ENCODE measurements at places on chromosomes 16 and 17.

- DNase-seq = no peak
Observed at GRCh38 chr16:4481963-4482362, 5.8 kb downstream of the HMOX2 start.

DNA sequence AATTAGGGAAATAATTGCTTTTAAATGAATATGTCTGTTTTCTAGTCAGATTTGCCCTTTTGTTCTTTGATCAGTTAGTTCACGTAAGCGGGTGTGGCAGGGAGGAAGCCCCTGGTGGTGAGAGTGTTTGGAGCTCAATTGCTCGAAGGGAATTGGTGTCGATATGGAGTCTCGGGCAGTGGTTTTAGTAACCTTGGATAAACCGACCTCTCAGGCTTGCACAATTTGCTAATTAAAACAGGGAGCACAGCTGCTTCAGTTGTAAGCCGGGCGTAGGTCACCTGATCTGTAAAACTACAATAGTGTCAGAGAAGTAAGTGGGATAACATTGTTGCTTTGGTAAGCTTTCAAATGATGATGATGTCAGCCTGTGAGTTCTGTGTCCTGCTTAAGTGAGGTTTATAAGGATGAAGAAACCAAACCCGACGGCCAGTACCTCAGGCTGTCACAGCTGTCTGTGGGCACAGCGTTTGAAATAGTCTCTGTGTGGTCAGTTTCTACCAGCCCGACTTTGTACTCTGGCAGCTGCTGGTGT, 2.9 kb downstream of the ZNF750 start:
- no peak for DNase-seq

GRCh38 chr16:10877472-10877946, 507 bp downstream of the CIITA start:
- no peak for DNase-seq

DNA sequence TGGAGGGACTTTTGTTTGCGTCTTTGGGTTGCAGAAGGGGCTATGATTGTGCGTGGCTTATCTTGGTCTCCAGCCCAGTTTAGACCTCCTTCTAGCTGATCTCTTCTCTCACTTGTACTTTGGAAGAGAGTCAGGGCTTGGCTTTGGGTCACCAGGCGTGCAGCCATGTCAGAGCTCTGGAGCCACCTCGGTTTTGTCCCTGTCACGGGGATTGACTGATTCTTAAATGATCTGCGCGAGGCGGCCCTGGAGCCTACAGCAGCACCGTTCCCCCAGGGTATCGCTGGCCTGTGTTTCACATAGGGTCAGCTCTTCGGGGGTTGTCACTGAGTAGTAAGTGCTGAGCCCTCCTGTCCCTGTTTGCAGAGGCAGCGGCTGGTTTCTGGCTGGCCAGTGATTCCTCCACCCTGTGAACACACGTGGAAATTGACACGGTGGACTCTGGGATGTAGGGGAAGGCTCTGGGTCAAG, 209.8 kb upstream of the CHMP6 start:
- DNase-seq = no peak

DNA sequence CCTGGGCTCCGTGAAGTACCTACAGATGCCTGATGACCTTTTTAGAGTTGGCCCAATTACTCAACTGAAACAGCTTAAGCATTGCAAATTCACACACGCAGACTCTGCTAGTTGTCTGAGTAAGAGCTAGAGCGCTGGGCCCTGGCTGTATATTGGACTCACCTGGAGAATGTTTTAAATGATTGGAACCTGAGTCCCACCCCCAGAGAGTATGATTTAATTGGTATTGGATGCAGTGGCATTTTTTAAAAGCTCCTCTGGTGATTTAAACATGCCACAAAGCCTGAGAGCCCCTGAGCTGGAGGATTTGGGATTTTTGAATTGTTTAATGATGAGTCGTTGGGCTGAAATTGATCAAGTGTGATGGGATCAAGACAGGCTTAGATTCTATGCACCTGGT, 143.9 kb upstream of the SDK2 start:
- DNase-seq = no peak

DNA sequence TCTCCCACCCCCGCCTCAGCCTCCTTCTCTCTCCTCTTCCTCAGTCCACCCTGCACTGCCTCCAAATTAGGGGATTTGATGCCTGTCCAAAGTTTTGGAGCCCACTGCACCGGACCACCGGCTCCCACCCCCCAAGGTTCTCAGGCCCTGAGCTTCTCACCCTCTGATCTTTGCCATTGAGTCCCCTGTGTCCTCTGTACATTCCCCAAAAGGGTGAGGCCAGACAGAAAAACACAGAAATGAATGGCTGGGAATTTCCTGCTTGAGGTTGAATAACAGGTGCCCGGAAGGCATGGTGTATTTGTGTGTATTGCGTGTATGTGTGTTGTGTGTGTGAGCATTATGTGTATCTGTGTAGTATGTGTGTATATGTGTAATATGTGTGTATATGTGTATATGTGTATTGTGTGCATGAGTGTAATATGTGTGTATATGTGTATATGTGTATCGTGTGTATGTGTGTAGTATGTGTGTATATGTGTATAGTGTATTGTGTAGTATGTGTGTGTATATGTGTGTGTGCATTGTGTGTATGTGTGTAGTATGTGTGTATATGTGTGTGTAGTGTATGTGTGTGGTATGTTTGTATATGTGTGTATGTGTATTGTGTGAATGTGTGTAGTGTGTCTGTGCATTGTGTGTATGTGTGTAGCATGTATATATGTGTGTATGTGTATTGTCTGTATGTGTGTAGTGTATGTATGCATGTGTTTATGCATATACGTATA, 16.0 kb upstream of the CCL17 start:
- DNase-seq = no peak

- no peak for DNase-seq
Observed at GRCh38 chr17:18139092-18139491, 30.5 kb downstream of the MYO15A start.

- no peak for DNase-seq
Observed at GRCh38 chr16:76696876-76697275, 419.7 kb downstream of the CNTNAP4 start.

GRCh38 chr17:64036198-64036922, 15.9 kb upstream of the ICAM2 start:
- no peak for DNase-seq

DNA sequence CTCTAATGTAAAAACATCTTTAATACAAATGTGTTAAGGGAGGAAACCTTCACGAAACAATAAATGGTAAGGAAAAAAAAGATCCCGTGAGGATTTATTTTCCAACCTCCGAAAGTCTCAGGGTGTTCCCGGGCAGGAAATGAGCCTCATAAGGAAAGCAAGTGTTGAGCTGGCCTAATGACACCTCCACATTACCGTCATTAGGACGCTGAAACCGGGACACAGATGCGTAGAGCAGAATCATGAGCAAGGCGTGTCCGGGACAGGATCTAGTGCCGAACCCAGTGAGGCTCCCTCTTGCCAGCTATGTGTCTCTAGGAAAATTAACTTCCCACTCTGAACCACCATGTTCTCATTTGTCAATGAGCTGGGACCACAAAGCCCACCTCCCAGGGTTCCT, 22.7 kb upstream of the CYTH1 start:
- DNase-seq = no peak

- DNase-seq = no peak
Observed at GRCh38 chr17:28071891-28072606, 29.6 kb downstream of the NLK start.

GRCh38 chr17:40072040-40072734, 9.4 kb downstream of the THRA start:
- peak; percentile 97 for DNase-seq

GRCh38 chr17:7177191-7177953, 1.8 kb downstream of the ASGR1 start:
- peak; percentile 30 for DNase-seq

DNA sequence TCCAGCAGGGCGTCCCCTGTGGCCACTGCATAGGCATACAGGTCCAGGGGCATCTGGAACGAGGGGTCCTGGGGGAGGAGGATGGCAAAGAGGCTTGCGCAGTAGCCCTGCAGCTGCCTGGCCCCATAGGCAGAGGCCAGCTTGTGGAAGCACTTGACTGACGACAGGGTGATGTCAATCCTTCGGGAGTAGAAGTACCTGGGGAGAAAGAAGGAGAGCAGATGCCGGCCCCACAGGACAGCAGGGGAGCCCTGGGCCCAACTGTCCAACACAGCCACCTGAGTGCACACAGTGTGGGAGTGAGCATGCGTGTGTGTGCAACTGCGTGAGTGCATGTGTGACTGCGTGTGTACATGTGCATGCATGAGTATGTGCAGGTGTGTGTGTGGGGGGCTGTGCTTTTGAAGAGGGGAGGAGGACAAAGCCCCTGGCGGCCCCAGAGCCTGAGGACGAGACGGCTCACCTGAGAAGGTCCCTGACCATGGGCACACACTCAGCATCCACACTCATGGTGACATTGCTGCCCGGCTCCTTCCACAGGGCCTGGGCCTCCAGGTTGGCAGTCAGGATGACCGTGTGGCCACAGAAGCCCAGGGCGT, 7.1 kb downstream of the LGALS3BP start:
- DNase-seq = no peak

DNA sequence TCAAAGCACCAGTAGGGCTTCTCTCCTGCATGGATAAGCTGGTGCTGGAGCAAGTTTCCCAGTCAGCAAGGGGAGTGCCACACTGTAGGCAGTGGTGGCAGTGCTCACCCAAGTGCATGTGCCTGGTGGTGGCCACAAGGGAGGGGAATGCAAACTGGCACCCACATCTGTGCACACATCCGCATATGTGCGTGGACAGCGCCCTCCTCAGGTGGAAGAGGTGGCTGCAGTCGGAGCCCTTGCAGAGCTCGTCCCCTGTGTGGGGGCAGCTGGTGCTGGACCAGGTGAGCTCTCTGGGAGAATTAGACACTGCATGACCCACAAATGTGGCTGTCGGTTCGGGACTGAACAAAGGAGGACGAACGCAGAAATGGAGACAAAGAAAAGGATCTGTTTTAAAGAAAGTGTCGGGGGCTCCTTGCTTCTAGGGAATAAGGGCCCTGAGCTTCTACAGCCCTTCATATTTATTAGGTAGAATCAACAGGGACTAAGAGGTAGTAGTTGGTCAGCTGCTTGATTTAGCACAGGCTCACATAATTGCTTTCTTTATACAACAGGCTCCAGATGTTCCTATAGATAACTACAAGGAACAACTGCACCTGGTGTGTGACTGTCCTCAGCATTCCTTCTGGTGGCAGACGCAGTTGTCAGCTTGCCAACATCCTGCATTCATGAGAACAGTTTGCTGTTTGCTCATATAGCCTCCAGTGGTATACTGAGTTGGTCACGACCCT, 5.3 kb upstream of the ZNF689 start:
- no peak for DNase-seq

DNA sequence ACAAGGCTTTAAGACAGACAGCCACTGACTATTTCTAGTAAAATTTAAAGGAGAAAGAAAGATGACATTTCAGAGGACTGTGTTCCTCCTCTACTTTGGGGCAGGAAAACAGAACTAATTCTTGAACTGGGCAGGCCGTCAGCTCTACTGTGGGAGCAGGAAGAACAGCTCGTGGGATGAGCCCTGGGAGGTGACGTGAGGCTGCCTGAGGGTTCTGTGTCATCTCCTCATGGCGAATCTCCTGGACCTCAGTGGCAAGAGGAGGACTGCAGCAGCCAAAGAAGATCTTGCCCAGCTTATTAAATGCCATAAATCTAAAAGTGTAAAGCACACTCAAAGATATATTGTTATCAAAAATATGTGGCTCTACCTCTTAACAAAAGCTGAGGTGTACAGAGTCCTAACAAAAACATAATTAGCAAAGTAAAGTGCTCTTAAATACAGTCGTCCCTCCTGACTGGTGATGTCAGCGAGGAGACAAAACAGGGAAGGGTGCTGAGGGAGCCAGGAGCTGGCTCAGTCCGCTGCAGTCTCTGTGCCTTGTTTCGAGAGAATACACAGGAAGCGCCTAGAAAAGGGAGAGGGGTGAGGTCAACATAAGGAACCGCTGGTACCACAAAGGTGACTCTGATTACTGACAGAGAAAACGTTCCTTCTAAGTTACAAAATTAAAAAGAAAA, 58.0 kb downstream of the CREBBP start:
- no peak for DNase-seq
